ENCODE measurements at places on chromosomes 16 and 17. TPM values are rescaled to one million over a fixed set of nuclear protein-coding genes. Genes with fewer than 3 reads are reported as not detected.

The TGFB1I1 gene
- 4.8 TPM for total RNA-seq

The TBX4 gene
- total RNA-seq, result not detected

The SERPINF2 gene
- 0.48 TPM for total RNA-seq

The CDH11 gene
- 84.5 TPM for total RNA-seq

The MYO15A gene
- total RNA-seq, result 15.1 TPM

The GABARAPL2 gene
- total RNA-seq, result 233 TPM

The SHCBP1 gene
- 0.97 TPM for total RNA-seq
